Stimulated activated CD8-positive, alpha-beta memory T cell treated with anti-CD3 and anti-CD28 coated beads, Interleukin-2, amount 100 ng/mL, for 1 hour (primary cell): ENCODE measurements at places on chromosomes 12 and 14.

- DNase-seq, result no peak
Observed at GRCh38 chr12:1011091-1011490, 20.1 kb downstream of the ERC1 start.

GRCh38 chr14:55399852-55400251 lies 11.8 kb downstream of the ATG14 start:
- DNase-seq, result no peak

DNA sequence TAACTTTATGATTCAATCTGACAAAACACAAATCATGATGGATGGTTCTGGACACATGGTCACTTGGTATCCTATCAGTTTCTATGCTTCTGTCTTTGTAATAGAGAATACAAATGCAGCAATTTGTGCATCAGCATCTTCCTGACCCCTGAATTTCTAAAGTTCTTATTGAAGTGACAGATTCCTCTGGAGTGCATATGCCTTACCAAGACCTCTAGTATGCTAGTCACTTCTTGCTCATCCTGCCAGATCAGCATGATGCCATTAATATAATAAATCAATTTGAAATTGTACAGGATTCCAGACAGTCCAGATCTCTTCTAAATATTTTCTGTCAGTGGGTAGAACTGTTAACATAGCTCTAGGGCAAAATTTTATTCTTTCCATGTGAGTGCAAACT lies 40.6 kb upstream of the GLIPR1 start:
- DNase-seq, result no peak

DNA sequence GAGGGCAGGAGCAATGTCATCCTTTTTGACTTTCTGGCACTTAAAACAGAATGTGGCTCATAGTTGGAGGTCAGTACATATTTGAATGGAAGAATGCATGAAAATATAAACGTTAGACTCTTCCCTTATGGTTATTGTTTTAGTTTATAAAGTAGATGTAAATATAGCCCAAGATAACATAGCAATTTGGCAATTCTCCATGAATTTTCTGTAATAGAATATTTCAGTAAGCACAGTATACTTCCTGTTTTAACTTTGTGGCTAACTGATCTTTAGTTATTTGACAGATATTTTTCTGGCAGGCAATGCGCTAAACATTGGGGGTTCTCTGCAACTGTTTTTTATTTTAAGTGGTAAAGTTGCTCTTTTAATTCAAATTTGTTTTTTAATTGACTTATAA lies 763.0 kb downstream of the NRXN3 start:
- no peak for DNase-seq

DNA sequence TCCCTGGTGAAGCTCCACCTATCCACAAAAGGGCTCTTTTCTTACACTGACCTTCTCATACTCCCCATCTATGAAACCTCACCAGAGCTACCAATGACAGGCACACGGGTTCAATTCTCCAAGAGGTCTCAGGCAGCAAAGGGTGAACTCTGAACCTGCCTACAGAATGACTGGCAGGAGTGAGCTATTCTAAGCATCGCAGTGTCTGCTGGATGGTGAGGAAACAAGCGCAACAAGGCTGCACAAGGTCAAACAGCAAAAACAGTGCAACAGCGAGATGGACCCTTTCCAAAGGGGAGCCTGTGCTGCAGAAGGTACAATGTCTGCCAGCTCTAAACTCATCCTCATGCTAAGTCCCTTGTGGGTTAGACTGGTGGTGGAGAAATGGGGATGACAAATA lies 22.0 kb downstream of the TMCC3 start:
- DNase-seq, result no peak

- DNase-seq, result no peak
Observed at GRCh38 chr12:76852106-76852505, 26.7 kb downstream of the CSRP2 start.

GRCh38 chr12:12319451-12320183 lies 30.4 kb downstream of the MANSC1 start:
- no peak for DNase-seq

GRCh38 chr12:79655036-79655435 lies 35.7 kb downstream of the PAWR start:
- no peak for DNase-seq

GRCh38 chr12:74984631-74985030 lies 225.0 kb downstream of the KCNC2 start:
- DNase-seq, result no peak

DNA sequence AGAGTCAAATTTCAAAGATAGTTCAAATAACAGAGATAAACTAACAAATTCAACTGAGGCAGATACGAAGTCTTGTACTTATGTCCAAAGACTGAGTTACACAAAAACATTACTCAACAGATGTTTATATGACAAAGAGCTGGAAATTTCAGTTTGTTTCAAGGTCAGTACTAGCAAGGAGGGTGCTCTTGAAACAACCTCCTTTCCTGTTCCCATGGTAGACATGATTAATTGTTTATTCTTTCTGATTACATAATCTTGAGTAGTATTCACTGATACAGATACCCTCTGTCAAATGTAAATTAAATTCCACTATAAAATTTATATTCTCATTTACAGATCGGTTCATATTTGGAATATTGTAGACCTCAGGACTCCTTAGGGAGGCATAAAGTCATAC lies 23.4 kb downstream of the TSPAN8 start:
- DNase-seq, result no peak

GRCh38 chr12:96501133-96501761 lies 11.9 kb downstream of the CFAP54 start:
- peak; percentile 14 for DNase-seq

GRCh38 chr14:21025371-21026273 lies 761 bp upstream of the NDRG2 start:
- DNase-seq, result no peak

DNA sequence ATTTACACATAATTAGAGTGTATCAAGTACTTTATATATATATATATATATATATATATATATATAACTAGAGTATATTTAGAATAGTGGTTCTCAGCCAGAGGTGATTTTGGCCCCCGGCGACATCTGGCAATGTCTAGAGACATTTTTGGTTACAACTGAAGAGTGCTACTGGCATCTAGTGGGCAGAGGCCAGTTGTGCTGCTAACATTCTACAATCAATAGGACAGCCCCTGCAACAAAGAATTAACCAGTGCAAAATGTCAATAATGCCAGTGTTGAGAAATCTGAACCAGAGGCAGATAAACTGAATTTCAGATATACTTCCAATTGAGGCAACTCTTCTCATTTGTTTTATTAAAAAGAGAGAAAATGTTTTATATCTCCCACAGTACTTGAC lies 8.9 kb downstream of the GTF2A1 start:
- DNase-seq, result no peak

- DNase-seq, result no peak
Observed at GRCh38 chr14:36950812-36951211, 221.6 kb downstream of the SLC25A21 start.

DNA sequence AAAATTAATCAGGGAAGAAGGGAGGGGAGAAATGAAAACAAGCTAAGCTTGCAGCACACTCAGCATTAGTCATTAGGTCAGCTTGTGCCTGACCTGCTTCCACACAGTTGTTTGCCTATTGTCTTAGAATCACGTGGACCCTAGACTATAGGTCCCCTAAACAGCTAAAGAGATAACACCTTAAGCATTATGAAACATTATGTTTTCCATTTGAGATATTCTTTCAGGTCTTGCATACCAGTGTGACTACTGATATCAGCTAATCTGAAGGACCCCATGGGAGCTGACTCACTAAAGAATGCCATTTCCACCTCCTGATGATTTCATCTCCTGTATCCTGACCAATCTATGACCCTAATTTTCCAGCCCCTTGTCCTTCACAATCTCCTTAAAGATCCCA lies 154.1 kb upstream of the FUT8 start:
- no peak for DNase-seq

GRCh38 chr12:64706306-64706705 lies 52.9 kb downstream of the GNS start:
- no peak for DNase-seq

- DNase-seq, result no peak
Observed at GRCh38 chr12:59093073-59093772, 172.9 kb upstream of the LRIG3 start.

GRCh38 chr14:99586054-99586760 lies 17.8 kb downstream of the CCDC85C start:
- DNase-seq, result no peak

GRCh38 chr12:12486661-12487240 lies 75.9 kb downstream of the DUSP16 start:
- DNase-seq, result no peak

- no peak for DNase-seq
Observed at GRCh38 chr12:90151491-90152015, 442.9 kb upstream of the ATP2B1 start.

DNA sequence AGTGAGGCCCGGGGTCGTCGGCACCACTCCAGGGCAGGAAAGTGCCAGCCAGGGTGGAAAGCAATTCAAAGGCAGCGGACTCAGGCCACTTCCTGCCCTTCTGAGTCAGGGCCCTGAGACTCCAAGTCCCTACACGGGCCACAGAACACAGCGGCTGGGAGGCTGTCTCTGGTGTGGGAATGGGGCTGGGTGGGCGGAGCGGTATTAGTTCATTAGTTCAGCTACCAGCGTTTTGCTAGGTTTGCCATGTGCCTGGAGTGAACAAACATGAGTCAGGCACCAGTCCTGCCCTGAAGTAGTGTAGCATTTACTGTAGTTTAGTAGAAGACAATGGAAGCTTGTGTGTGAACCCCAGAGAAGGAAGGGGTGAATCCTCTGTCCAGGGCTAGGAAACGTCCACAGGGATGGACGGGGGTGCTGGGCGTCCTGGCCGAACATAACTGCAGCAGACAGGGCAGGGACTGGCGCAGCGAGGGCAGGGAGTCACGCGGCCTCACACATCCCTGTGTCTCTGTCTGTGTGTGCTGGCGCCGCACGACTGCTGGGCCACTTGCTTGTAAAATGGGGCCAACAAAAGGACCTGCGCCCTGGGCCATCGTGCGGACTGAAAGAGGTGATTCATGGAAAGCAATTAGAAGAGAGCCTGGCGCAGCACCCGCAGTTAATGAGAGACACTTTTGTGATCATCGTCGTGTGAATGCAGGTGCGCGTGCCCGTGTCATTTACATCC lies 186.4 kb upstream of the PRMT8 start:
- no peak for DNase-seq

- DNase-seq, result no peak
Observed at GRCh38 chr14:89349171-89350008, 67.6 kb downstream of the FOXN3 start.

DNA sequence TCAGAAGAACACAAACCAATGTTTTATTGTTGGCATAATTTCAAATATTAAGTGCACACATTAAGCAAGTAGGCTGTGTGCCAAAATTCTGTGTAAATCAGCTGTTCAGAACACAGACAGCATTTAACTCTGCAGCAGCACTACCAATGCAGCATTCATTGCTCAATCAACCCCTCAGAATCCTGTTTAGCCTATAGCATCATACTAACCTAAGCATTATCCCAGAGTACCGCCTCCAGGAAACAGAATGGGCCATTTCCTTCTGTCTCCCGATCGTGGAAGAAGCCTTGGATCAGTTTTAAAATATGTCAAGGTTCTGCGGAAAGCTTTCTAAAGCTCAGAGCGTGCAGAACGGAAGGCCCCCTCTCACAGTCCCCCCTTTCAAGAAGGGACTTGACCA lies 3.3 kb downstream of the IL26 start:
- no peak for DNase-seq

- no peak for DNase-seq
Observed at GRCh38 chr14:102316338-102316742, 3.2 kb upstream of the ZNF839 start.

GRCh38 chr12:6083601-6084000 lies 40.9 kb downstream of the VWF start:
- DNase-seq, result no peak

DNA sequence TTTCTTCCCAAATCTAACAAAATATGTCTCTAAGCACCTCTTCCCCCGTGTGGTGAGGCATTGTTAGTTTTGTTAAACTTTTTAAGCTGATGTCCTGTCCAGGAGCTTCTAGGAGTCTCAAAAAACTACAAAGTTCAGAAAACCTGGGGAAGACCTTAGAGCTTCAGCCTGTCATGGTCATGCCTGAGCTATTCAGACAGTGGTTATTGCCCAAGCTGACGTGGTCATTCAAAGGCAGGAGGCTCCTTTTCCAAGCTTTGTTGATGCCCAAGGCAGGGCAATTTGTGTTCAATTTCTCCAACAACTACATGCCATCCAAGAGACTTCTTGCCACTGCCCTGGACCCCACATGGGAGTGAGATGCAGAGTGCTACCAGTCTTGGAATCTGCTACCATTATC lies 5.8 kb upstream of the LYZ start:
- no peak for DNase-seq

- no peak for DNase-seq
Observed at GRCh38 chr14:52268279-52269061, 972 bp downstream of the PTGDR start.

DNA sequence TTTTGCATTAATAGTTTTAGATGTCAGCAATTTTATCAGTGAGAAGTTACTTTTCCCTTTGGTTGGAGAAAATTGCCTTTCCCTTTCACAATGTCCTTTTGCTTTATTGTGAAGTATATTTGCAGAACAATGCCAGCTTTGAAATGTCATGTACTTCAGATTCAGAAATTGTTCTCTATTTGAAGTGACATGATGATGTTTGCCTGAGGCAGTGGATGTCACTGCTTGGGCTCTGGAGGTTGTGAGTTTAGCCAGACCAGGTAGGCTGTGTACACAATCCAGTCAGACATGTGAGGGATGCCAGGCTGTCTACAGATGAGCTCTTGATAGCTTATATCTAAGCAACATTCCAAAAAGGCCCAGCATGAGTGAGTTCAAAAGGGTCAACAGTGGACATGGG lies 451.9 kb upstream of the FBXO33 start:
- no peak for DNase-seq

DNA sequence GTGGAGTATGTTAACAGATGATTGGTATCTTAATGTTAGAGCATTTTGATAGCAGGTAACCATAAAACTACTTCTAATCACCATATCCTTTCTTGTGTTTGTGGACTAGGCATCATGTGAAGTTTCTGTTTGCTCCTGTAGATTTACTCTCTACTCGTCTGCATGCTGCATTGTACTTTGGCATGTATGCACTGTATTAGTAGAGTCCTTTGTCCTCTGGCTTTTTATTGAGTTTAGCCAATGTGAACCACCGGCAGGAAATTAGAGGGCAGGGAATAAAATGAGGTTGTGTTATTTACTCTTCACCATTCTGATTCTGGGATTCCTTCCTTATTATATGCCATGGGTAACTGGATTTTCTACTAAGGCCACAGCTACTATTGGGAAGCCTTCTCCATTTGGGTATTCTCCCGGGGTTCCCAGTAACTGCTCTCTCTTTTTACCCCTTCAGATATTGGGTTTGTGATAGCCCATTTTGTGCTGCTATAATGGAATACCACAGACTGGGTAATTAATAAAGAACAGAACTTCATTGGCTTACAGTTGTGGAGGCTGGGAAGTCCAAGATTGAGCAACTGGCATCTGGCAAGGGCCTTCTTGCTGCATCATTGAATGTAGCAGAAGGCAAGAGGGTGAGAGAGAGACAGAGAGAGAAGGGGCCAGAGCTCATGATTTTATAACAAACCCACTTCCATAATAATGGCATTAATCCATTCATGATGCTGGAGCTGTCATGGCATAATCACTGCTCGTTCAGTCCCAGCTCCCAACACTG lies 22.4 kb downstream of the FAM177A1 start:
- no peak for DNase-seq

GRCh38 chr14:26606729-26607312 lies 9.0 kb upstream of the NOVA1 start:
- DNase-seq, result no peak
